ENCODE measurements at places on chromosomes 11 and 22. TPM values are rescaled to one million over a fixed set of nuclear protein-coding genes. Genes with fewer than 3 reads are reported as not detected.

GRCh38 chr11:5910540-5910939, 17.5 kb downstream of the OR52E5 start:
- H3K4me1 ChIP-seq: no peaks in the 10 kb centered on the region
- no peak overlapping the region for H3K4me3 ChIP-seq
- no peaks in the 10 kb centered on the region for H3K27me3 ChIP-seq

DNA sequence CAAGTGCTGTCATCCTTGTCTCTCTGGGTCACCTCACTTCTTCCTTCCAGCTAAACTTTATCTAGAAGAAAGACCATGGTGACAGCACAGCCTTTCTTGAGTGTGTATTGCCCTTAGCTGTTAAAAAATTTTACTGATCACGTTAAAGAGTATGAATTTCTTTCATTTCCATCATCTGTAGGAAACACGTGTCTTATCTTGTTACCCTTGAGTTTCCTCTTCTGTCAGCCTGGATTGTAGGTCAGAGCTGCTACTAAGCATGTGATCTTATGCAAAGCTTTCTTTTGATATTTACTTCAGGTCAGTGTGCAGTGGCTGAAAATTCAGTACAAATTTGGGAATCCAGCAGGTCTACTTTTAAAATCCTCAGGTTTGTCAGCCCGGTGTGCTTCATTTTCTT, 512.2 kb upstream of the ARHGAP42 start:
- no peak overlapping the region for H3K27ac ChIP-seq
- H3K27me3 ChIP-seq: no peaks in the 10 kb centered on the region
- H3K4me3 ChIP-seq: no peak overlapping the region
- DNase-seq: no peak

GRCh38 chr11:129308241-129308865, 67.3 kb upstream of the BARX2 start:
- H3K27me3 ChIP-seq: no peaks in the 10 kb centered on the region
- H3K27ac ChIP-seq: no peak overlapping the region
- no peak for DNase-seq
- H3K36me3 ChIP-seq: no peaks in the 10 kb centered on the region
- peaks cover 5% of the 10 kb centered on the region for H3K4me1 ChIP-seq

The C11orf91 gene
- not detected for total RNA-seq

The TMPRSS4 gene
- 0.04 TPM for total RNA-seq

- no peak overlapping the region for H3K27ac ChIP-seq
- H3K4me3 ChIP-seq: no peak overlapping the region
- H3K4me1 ChIP-seq: no peaks in the 10 kb centered on the region
- H3K36me3 ChIP-seq: no peaks in the 10 kb centered on the region
- no peaks in the 10 kb centered on the region for H3K27me3 ChIP-seq
Observed at GRCh38 chr11:28353991-28354390, 245.8 kb downstream of the METTL15 start.

The INPP5J gene
- 11.2 TPM for total RNA-seq

The KLHDC7B gene
- 0.58 TPM for total RNA-seq

GRCh38 chr11:9003573-9004182, at the start of gene NRIP3:
NRIP3 (minus strand) TSS chr11:9004001; CDS start chr11:9003935, 66 bp downstream.
- peaks cover 11% of the 10 kb centered on the region for H3K4me1 ChIP-seq
- H3K4me3 ChIP-seq: peak within 1 kb of the TSS; percentile 77
- H3K27ac ChIP-seq: no peak within 1 kb of the TSS
- H3K36me3 ChIP-seq: no peaks in the 10 kb centered on the region
- peaks cover 67% of the 10 kb centered on the region for H3K27me3 ChIP-seq

GRCh38 chr11:114162719-114163123, 103.2 kb downstream of the ZBTB16 start:
- H3K27ac ChIP-seq: no peak overlapping the region
- H3K27me3 ChIP-seq: no peaks in the 10 kb centered on the region
- H3K36me3 ChIP-seq: no peaks in the 10 kb centered on the region
- no peak overlapping the region for H3K4me3 ChIP-seq
